ENCODE measurements at places on chromosomes 13 and 19.

DNA sequence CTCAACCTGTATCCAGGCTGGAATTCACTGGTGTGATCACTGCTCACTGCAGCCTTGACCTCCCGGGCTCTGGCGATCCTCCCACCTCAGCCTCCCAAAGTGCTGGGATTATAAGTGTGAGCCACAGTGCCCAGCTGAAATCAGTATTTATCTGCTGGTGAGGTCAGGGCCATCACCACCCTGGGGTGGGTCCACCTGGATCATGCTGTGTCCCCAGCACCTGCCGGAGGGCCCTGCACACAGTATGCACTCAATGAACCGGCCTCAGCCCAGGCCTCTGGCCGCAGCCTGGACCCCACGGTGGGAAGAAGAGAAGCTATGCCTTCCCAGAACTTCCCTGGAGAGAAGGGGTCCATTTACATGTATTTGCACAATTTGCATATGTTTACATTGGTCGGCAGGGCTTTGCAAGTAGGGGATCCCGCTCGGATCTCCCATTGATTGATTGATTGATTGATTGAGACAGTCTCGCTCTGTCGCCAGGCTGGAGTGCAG, 2.6 kb upstream of the SLC5A5 start:
- DNase-seq: no peak

DNA sequence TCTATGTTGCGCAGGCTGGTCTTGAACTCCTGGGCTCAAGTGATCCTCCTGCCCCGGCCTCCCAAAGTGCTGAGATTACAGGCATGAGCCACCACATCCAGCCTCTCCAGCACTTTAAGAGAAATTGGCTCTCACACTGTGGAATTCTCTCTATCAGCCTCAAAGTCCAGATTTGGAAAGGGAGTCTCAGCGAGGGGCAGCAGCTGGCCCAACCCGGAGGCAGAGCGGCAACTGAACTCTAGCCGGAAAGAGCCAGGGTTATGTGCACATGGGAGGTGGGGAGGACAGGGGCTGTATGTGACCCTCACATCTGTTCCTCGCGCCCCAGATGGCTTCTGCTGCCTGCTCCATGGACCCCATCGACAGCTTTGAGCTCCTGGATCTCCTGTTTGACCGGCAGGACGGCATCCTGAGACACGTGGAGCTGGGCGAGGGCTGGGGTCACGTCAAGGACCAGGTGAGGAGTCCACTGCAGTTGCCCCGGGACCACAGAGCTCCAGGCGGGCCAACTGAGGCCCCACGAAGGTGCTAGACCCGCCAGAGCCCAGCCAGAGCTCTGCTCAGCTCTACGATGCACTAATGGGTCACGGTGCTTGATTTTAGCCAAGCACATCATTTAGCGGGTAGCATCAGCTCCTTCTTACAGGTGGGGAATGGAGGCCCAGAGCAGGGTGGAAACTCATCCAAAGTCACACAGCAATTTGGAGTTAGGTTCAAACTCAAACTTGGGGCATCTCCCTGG, 1.3 kb downstream of the CREB3L3 start:
- DNase-seq: no peak

- no peak for DNase-seq
Measured at GRCh38 chr13:109009756-109010155, 380.3 kb downstream of the MYO16 start.

- DNase-seq: no peak
Measured at GRCh38 chr19:14495672-14496028, 277 bp downstream of the GIPC1 start.

GRCh38 chr19:12133069-12133468, 7.1 kb downstream of the ZNF20 start:
- no peak for DNase-seq

- DNase-seq: peak; percentile 25
Measured at GRCh38 chr19:40147693-40148347, 43.4 kb upstream of the MAP3K10 start.

- DNase-seq: no peak
Measured at GRCh38 chr19:6032381-6032780, 54.4 kb upstream of the RANBP3 start.

- no peak for DNase-seq
Measured at GRCh38 chr13:98537740-98538139, 39.2 kb downstream of the STK24 start.

DNA sequence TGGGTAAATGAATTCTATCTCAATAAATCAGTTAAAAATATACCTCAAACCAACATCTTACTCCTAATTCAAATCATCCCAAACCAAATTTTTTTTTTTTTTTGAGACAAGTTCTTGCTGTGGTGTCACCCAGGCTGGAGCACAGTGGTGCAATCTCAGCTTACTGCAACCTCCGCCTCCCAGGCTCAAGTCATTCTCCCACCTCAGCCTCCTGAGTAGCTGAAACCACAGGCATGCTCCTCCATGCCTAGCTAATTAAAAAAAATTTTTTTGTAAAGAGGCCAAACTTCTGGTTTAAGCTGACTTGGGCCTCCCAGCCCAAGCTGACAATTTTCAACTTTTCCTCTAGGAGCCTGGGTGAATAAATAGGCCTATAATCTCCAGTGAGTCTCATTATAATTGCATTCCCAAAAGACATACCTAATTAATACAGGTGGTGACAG, 22.1 kb upstream of the OLFM2 start:
- DNase-seq: no peak

GRCh38 chr19:28614634-28615545, 598.1 kb downstream of the UQCRFS1 start:
- no peak for DNase-seq

DNA sequence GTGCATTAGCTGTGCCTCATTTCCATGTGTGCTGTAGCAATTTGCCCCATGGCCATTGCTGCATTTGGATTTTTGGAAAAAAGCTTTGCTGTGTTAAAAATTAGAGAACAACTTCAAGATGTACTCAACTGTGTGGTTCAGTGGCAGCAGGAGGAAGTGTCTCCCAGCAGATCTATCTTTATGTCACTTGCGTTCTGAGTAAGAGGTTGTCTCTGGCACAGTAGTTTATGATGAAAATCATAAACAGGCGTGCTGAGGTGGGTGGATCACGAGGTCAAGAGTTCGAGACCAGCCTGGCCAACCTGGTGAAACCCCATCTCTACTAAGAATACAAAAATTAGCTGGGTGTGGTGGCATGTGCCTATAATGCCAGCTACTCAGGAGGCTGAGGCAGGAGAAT, 29.0 kb upstream of the RNF17 start:
- DNase-seq: no peak

All from CD4-positive, alpha-beta T cell treated with Interferon gamma for 1 hour (primary cell).